ENCODE measurements at places on chromosomes 6 and 20.

GRCh38 chr6:15630202-15630601, 32.6 kb downstream of the DTNBP1 start:
- no peak for DNase-seq

DNA sequence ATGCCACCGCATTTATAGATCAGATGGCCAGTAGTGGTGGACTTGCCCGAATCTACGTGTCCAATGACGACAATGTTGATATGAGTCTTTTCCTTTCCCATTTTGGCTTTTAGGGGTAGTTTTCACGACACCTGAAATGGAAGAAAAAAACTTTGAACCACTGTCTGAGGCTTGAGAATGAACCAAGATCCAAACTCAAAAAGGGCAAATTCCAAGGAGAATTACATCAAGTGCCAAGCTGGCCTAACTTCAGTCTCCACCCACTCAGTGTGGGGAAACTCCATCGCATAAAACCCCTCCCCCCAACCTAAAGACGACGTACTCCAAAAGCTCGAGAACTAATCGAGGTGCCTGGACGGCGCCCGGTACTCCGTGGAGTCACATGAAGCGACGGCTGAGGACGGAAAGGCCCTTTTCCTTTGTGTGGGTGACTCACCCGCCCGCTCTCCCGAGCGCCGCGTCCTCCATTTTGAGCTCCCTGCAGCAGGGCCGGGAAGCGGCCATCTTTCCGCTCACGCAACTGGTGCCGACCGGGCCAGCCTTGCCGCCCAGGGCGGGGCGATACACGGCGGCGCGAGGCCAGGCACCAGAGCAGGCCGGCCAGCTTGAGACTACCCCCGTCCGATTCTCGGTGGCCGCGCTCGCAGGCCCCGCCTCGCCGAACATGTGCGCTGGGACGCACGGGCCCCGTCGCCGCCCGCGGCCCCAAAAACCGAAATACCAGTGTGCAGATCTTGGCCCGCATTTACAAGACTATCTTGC, 725 bp downstream of the EEF1A1 start:
- DNase-seq, result peak; percentile 84

DNA sequence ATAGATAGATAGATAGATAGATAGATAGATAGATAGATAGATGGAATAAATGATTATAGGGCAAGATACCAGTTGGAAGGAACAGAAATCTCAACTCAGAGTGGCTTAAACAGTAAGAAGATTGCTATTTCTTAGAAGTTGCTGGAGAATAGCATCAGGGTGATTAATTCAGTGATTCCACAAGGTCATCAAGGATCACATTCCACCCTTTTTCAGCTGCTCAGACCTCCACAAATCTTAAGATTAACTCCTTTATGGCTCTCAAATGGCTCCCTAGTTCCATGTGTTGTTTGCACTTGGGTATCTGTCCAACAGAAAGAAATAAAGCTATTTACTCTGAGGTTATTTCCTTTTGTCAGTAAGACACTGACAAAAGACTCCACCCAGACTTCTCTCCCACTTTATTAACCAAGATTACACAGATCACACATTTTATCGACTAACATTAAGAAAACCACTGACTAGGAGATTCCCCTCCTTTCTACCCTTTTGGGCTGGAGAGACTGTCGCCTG, 68.3 kb upstream of the KIF16B start:
- no peak for DNase-seq

DNA sequence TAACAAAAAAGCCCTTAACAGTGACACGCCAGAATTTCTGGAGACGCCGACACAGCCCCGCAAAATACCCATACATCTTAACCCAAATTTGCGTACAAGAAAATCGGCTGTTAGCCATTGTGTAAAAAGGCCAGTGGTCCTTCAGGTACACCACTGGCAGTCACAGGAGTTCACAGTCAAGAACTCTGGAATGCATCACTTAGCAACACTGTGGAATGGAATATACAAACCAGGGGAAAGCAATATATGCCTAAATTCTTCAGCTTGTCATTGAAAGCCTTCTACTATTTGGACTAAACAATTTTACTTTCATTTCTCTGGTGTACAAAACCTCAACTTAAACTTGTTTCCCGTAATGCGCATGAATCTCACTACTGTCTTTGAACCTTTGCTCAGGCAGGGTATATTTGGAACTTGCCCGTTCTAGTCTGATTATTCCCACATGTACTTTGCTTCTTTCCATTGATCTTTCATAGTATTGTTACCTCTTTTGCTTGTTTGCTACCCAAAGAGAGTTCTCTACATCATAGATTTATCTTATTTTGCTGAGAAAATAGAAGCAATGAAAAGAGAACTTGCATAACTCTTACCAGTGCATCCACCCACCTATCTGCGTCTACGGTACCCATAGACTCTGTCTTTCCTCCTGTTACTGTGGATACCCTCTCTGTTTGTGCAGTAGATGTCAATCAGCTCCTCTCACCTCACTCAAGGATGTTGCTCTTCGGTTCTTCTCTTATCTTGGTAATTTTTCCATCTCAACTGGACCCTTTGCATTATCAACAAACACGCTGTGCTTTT, at the start of gene ARMH2:
Gene ARMH2, minus strand, starts transcription at position 178 of the 801 bp plus-strand sequence. Its CDS starts 60 bp downstream, at position 118.
- DNase-seq, result no peak

- no peak for DNase-seq
These were observed 1.4 kb upstream of the PPP1R18 start for GRCh38 chr6:30687659-30688431.

DNA sequence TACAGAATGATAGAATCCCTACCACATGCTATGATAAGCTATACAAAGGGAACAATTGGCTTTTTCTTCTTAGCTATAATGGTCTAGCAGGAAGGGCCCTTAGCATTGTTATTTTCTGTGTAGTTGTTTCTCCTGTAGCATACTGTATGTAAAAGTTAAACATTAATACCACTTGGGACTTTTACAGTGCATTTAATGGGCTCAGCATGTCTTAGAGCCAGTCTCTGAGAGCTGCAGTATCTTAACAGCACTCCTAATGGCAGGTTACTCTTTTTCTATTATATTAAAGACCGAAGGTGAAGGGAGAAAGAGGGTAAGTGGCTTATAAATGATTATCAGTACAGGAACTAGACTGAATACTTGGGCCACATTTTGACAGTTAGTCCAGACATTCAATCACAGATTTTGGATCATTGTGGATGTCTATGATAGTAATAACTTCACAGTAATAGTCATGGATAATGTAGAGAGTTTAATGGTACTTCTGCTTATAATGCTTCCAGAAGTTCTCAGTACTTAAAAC, 290.7 kb downstream of the PHF3 start:
- no peak for DNase-seq

GRCh38 chr6:167428664-167429333, 103.9 kb downstream of the TTLL2 start:
- DNase-seq, result no peak

DNA sequence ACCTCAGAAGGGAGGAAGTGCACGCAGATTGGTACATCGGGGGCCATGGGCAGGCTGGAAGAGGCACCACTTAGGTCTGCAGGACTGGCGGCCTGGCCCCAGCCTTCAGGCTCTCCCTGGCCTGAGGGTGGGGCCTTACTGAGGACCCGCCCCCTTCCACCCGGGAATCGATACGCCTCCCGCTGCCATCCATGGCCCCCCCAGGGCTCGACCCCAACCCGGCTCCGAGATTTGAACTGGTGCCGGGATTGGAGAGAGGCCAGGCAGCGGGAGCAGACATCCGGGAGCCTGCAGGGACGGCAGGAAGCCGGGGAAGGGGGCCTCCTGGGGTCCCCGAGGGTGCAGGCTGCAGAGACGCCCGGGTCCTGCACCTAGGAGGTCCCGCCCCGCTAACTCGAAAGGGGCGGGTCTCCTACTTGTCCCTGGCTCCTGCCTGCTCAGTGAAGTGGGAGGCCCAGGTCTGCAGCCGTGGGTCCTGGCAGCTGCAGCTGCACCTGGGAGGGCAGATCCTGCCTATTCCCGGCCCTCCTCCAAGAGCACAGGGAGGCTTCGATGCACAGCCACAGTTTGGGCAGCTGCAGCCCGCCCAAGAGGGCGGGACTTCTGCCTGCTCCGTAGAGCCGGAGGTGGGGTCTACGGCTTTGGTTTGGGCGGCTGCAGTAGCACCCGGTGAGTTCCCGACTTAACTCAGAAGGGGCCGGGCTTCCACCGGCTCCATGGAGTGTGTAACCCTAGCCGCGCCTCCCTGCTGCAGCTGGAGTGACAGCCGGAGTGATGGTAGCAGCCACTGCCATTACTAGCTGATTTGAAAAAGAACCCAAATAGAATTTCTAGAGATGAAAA, 35.2 kb upstream of the TBC1D22B start:
- peak; percentile 62 for DNase-seq

Data from CD4-positive, alpha-beta T cell treated with Interleukin-15 for 4 hours (primary cell).